ENCODE measurements at places on chromosomes 2 and 18.

DNA sequence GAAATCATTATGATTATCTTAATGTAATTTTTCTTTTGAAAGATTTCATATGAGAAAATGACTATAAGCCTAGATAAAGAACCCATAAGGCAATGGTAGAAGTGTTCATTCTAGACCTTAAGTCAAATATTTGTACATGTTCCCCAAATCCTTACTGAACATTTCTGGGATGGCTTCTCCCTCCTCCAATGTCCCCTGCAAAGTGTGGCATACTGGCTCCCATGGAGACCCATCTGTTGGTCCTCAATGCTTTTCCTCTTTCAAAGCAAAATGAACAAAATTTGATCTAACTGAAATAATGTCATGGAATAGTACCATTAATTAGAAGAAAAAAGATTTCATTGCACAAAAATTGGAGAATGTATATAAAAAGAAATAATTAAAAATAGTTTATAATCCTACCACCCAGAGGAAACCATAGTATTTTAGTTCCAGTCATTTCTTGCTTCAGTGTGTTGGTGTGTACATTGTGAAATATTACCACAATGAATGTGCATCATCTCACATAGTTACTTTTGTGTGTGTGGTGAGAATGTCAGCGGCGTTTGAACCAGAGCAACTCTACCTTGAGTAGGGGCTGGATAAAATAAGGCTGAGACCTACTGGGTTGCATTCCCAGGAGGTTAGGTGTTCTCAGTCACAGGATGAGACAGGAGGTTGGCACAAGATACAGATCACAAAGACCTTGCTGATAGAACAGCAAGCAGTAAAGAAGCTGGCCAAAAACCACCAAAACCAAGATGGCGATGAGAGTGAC, 181.3 kb downstream of the UXS1 start:
- no peak overlapping the region for H3K27ac ChIP-seq
- H3K36me3 ChIP-seq, result no peaks in the 10 kb centered on the region
- peaks cover 2% of the 10 kb centered on the region for H3K27me3 ChIP-seq
- no peak overlapping the region for H3K4me3 ChIP-seq
- H3K4me1 ChIP-seq, result no peaks in the 10 kb centered on the region

GRCh38 chr2:224127871-224128501, 88.9 kb upstream of the SERPINE2 start:
- no peaks in the 10 kb centered on the region for H3K36me3 ChIP-seq
- H3K4me1 ChIP-seq, result peaks cover 9% of the 10 kb centered on the region
- H3K27ac ChIP-seq, result peak overlapping the region; percentile 81

DNA sequence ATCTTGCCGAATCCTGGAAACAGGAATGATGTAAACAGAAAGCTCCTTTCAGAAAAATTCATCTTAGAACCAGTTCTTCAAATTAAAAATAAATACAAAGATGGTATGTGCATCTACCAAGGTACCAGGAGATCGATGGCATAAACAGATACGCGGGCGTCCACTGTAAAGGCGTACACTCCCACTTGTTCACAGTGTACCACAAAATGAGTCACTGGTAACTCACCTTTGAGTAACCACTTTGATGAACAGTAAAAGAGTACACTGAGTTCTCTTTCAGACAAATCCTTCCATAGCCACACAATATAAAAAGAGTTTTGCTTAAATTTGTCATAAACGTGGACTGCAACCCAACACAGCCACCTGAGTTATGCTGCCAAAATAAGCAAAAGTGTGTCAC, 128.3 kb downstream of the DNER start:
- no peak overlapping the region for H3K4me3 ChIP-seq
- no peaks in the 10 kb centered on the region for H3K36me3 ChIP-seq
- DNase-seq, result no peak
- H3K27ac ChIP-seq, result no peak overlapping the region
- no peaks in the 10 kb centered on the region for H3K27me3 ChIP-seq

- peaks cover 2% of the 10 kb centered on the region for H3K4me1 ChIP-seq
- H3K4me3 ChIP-seq, result no peak overlapping the region
- H3K27ac ChIP-seq, result no peak overlapping the region
- no peaks in the 10 kb centered on the region for H3K36me3 ChIP-seq
These were observed 49.5 kb upstream of the POLE4 start for GRCh38 chr2:74908748-74909444.

DNA sequence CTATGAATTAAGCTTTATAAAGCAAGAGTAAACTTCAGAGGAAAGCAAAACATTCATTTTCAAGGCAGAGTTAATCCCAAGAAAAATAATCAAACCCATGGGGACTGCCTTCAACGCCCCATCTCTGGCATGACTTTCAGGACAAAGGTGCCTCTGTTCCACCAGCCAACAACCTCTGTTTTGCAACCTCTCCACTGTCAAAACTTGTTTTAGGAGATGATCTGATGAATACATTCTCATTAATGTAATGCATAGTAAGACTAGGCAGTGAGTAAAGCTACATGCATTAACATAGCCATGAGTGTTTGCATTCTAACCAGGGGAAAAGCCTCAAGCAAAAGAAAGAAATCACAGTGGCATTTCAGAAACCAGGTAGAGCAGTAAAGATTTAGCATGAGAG, 357.0 kb downstream of the FBXO15 start:
- H3K4me1 ChIP-seq, result peaks cover 9% of the 10 kb centered on the region
- no peaks in the 10 kb centered on the region for H3K36me3 ChIP-seq
- no peaks in the 10 kb centered on the region for H3K27me3 ChIP-seq
- no peak overlapping the region for H3K27ac ChIP-seq

DNA sequence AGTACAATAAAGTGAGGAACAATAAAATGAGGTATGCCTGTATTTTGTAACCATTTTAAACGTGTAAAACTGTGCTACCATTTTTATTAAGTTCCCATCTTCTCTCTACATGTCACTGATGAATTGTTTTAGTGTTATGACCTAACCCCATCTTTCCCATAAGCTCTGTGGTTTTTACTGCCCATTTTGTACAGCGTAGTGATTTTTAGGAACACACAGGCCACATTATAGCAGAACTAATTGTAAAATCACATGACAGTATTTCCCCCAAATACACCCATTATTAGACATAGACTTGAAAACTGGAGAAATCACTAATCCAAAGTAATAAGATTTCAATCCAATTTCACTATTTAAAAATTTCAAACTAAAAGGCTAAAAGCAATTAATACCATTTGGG, 130.7 kb downstream of the TMEM247 start:
- H3K4me3 ChIP-seq, result no peak overlapping the region
- H3K27me3 ChIP-seq, result no peaks in the 10 kb centered on the region
- H3K36me3 ChIP-seq, result 0 out of 2 replicates have a peak, but pooled peaks cover 1% of the 10 kb centered on the region
- DNase-seq, result no peak

- no peak overlapping the region for H3K27ac ChIP-seq
- H3K4me3 ChIP-seq, result no peak overlapping the region
- no peaks in the 10 kb centered on the region for H3K36me3 ChIP-seq
- H3K4me1 ChIP-seq, result no peaks in the 10 kb centered on the region
These were observed 64.4 kb downstream of the GREB1 start for GRCh38 chr2:11598228-11598731.

DNA sequence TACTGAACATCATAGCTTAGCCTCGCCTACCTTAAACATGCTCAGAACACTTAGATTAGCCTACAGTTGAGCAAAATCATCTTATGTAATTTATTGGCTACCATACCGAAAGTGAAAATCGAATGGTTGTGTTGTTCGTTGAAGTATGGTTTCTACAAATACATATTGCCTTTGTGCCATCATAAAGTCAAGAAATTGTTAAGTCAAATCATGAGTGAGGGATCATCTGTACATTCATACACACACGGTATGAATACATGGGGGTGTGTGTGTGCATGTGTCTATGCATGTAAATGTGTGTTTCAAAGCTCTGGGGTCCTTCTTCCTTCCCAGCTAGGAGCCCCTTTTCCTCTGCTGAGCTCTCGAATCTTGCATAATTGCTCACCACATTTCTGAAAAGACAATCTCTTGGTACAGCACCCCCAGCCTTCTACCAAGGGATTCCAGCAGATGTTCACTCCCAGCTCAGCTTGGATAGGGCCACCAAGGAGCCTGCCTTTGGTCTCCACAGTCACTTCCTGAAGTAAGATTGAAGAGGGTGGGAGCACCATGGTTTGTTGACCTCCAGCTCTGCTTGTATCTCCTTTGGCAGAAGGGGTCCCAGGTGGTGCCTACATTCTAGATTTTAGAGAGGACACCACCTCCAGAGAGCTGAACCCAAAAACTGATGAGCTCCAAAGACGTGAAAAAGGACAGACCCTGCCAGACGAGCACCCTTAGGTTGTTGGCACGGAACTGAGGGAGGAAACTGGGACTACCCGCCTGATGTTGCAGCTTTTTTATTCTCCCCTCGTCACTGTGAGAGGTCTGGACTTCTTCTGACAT, 33.2 kb upstream of the CYP1B1 start:
- no peak overlapping the region for H3K27ac ChIP-seq
- peaks cover 6% of the 10 kb centered on the region for H3K4me1 ChIP-seq
- DNase-seq, result no peak
- H3K27me3 ChIP-seq, result peaks cover 11% of the 10 kb centered on the region

DNA sequence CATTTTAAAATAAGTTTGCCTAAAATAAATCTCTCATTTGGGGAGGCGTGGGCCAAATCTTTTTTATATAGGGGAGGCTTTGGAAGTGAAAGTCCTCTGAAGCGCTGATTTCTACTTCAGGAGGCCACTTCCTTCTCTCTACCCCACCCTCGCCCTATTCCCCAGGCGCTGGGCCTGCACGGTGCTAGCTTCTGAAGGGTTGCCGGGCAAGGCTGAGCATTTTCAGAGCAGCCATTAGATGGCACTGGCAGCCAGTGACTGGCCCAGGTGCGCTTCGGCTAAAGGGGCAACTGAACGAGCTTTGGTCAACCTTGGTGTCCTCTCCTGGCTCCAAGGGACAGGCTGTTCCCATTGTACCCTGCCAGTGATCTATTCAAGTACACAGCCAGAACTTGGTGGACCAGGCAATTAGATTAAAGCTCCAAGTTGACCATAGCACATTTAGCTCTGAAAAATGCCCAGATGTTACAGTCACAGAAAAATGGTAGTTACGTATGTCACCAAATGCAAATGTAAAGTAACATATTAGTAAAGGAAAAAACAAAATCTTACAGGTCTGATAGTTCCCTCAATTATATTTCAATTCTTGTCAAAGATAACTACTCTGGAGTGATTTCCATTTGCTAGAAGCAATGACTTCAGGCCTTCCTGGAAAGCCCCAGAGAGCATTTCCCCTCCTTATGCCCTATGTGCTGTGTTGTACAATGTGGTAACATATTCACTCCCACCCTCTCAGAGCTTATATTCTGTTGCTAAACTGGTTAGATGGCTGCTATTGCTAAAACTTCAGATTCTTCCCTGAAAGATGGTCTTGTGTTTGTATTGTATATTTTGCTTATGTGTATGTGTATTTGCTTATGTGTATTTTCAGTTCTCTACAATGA, 2.1 kb downstream of the POMC start:
- H3K36me3 ChIP-seq, result no peaks in the 10 kb centered on the region
- H3K4me1 ChIP-seq, result peaks cover 2% of the 10 kb centered on the region
- peaks cover 77% of the 10 kb centered on the region for H3K27me3 ChIP-seq
- H3K27ac ChIP-seq, result no peak overlapping the region
- no peak overlapping the region for H3K4me3 ChIP-seq

DNA sequence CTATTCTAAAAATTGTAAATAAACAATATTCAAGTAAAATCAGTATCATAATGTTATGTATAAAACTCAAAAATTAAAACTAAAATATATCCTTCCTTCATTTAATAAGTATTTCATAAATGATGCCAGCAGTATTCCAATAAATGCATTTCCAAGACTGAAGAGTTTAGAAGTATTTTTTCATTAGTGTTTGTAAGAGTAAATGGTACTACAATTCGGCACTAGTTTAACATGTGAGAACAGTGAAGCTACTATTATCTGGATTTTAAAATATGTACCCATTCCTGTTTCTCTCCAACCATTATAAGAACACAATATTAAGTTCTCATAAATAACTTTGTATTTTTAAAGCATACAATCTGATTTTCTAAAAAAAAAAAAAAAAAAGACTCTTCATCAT, 3.3 kb downstream of the BAZ2B start:
- H3K36me3 ChIP-seq, result no peaks in the 10 kb centered on the region
- no peak for DNase-seq
- H3K27ac ChIP-seq, result no peak overlapping the region
- H3K4me1 ChIP-seq, result peaks cover 2% of the 10 kb centered on the region
- no peak overlapping the region for H3K4me3 ChIP-seq

GRCh38 chr2:146489386-146489785, 1355.4 kb upstream of the ACVR2A start:
- no peaks in the 10 kb centered on the region for H3K27me3 ChIP-seq
- no peaks in the 10 kb centered on the region for H3K36me3 ChIP-seq
- H3K4me3 ChIP-seq, result no peak overlapping the region
- DNase-seq, result no peak

DNA sequence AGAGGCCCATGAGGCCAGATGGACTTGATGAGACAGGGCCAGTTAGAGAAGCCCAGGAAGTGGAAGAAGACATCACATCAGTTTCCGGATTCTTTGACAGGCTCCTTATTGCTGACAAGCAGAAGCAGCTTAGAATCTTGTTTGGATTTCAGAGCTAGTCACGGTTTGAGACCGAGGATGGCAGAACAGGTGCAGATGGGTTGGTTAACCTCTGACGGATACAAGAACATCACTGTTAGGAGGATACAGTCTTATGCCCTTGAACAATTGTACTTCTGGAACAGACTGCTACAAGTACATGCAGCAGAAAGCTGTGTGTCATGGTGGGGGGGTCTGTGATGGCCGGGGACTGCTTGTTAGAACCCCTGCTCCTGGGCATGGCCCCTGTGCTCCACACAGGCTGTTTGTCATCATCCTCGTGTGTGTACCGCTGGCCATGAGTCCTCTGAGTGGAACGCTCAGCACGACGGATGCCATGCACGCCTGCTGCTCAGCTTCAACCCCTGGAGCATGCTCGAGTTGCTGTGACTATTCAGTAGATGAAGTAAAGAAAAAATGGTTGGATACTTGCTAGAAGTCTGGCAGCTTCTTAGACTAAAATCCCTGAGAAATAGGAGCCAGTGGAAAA, 217.7 kb downstream of the SH3RF3 start:
- H3K4me3 ChIP-seq, result no peak overlapping the region
- no peak for DNase-seq
- H3K36me3 ChIP-seq, result peaks cover 3% of the 10 kb centered on the region
- H3K4me1 ChIP-seq, result peaks cover 23% of the 10 kb centered on the region

- H3K27ac ChIP-seq, result no peak overlapping the region
- H3K27me3 ChIP-seq, result no peaks in the 10 kb centered on the region
- DNase-seq, result peak; percentile 40
- no peak overlapping the region for H3K4me3 ChIP-seq
- no peaks in the 10 kb centered on the region for H3K36me3 ChIP-seq
These were observed 52.2 kb upstream of the KCNH7 start for GRCh38 chr2:162890690-162891311.

DNA sequence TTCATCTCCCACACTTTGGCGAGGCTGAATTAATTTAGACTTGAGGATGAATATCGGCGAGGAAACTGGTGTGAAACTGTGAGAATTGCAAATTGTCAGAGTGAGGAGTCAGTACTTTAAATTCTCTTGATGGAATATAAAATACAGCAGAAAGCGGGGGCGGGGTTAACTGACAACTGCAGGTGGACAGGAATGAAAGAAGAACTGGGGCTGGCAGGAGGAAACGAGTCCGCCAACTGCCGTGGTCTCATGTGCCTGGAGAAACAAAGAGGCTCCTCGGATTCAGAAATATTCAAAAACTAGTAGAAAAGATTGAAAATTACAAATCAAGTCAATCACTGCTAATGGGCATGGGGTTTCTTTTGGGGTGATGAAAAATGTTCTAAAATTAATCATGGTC, 44.3 kb downstream of the MOGAT1 start:
- no peaks in the 10 kb centered on the region for H3K4me1 ChIP-seq
- no peak overlapping the region for H3K27ac ChIP-seq

All from IMR-90 (cell line).